ENCODE measurements at places on chromosomes 3 and 15.
A peak's percentile ranks its signal among the peaks of the same experiment; 100 is the strongest.

DNA sequence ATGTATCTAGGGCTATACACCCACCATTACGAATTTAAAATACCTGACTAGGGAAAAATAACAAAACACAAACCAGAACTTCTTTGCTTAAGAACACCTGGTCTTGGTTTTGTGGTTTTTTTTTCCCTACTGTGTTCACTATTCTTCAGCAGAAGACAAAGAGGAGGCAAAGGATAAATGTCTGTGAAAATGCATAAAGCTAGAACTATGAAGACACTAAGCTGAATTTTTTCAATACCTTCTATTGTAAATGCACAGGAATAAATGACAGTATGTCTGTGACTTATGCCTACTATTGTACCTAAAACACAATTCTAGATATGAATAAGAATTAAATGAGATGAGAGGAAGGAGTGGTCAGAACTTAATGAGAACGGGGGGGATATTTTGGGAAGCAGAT lies 86.9 kb downstream of the TBL1XR1 start:
- peak; percentile 64 for DNase-seq

GRCh38 chr15:48177383-48177765 lies 721 bp downstream of the MYEF2 start:
- DNase-seq, result peak; percentile 48

DNA sequence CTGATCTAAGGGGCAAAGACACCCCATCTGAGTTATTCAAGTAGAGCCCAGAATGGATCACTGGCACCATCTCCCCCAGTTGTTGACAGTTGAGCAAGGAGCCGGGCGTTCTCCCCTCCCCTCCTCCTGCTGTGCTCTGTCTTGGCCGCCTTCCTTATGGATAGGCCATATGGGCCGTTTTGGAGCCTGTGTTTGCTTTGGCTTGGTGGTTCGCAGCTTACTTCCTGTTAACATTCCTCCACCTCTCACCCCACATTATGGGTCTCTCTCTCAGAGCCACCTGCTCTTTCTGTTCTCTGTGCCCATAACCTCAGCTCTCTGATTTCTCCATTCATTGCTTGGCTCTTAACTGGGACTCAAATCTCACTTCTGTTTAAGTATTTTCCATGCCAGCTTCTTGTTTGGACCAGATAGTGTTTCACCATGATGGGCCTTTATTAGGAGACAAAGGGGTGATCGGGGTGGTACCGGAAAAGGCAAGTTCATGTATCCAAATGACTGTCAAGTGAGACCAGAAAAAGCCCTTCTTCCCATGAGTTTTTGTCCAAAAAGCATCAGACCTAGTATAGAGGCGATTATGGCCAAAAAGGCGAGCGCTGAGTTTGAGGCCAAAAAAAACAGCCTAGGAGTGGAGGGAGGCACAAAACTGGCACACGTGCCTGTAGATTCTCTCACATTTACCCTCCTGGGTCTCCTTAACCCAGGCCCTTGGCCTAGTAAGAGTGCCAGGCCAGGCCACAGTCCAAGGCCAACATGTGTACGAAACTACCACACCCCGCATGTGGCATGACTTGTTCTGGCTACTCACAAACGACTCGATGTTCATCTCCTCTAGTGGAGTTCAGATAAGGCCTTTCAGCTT lies 62.6 kb downstream of the DUT start:
- DNase-seq, result no peak

DNA sequence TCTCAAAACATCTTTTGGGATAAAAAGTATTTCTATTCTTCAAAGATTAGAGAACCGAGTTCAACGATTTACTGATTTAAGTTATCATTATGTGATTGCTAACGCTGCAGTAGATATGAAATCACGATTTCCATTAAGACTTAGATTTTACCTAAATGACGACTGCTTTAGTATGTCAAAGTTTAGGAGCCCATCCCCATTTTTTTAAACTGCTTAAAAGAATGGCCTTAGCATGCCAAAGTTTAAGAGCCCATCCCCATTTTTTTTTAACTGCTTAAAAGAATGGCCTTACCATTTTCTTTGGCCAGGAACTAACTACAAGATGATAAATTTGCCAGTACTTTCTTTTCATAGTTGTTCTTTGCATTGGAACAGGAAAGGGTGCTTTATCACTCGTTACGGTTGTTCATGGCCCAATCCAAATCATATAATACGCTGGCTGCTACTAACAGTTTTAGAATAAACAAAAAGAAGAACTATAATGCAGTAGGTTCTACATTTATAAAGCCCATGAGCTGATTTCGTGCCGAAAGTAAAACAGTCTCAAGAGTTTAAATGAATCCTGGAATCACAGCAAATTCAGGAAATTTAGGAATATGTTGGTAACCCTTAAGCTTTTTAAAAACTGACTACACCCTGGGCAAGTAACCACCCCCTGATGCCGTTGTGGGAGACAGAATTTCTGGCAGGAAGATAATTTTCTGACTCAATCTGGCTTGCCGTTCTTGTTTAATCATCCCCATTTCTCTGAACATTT lies 869 bp upstream of the TSC22D2 start:
- no peak for DNase-seq

DNA sequence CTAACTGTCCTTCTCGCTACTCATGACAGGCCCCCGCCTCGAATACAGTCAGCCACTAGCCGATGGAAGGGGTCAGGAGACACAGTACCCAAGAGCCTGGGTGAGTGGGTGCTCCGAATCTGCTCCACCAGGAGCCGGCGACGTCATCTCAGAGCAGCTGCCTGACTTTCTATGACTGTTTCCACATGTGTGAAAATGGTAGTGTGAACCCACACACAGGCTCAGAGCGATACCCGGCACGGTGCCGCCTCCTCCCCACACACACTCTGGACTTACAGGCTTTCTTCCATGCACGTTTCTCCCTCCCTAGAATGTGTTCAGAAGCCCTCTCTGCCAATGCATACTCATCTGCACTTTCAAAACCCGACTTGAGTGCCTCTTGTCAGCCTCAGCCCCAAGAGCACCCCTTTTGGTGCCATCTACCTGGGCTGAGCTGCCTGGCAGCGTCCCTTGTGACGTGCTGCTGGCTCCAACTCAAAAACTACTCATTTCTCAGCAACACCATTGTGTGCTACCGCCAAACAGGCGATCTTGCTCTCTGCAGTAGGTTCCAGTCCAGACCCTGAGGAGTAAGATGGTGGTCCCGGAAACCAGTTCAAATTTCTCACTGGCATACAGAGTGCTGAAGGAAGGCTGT lies 29.7 kb downstream of the VGLL4 start:
- DNase-seq, result no peak
